DMS79 treated with DMSO at 0.1 percent for 48 hours (cell line): ENCODE measurements at places on chromosomes 12 and 14.

DNA sequence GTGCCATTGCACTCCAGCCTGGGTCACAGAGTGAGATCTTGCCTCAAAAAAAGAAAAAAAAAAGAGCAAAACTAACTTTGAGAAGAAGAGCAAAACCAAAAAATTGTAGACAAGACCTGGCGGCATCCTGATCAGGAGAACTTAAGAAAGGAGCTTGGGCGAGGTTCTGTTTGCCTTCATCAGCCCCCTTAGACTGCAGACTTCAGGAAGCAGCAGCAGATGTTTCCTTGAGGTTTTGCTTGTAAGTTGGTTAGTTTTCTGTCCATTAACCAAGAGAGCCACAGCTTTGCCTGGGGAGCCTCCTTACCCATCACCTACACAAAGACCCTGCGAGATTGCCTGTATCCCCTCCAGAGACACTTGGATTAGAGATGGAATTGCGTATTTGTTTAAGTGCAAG is 189.0 kb downstream of the AACS start:
- DNase-seq, result no peak

DNA sequence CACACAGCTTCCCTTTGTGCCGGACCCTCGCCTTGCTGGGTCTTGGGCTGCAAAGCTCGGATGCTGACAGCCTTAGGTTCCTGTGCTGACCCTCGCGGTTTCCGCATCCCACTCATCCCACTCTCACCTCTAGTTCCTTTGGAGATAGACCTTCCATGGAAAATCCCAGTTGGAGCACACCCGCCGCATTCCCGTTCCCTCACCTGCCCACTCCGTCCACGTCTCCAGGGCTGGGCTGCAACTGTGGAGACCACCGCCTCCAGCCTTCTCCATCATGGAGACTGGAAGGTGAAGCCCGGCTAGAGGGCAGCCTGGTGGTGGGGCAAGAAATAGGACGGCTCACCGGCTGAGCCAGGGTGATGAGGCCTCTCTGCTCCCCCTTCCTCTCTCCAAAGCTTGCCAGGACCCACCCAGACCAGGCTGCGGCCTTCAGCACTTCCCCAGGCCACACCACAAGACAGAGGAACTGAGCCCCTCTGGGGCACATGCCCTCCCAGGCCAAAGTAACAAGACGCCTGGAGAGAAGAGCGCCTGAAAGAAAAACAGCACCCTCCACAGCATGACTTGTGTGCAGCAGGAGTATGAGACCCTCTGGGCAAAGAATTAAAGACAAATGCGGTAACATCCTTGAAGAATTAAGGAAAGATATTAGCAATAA is 15.0 kb downstream of the TMEM121 start:
- no peak for DNase-seq

GRCh38 chr12:12791756-12792369 is 6.4 kb downstream of the APOLD1 start:
- peak; percentile 54 for DNase-seq

- DNase-seq, result no peak
Observed at GRCh38 chr12:52627395-52628110, 9.2 kb upstream of the KRT73 start.

- no peak for DNase-seq
Observed at GRCh38 chr12:68631227-68631626, 20.5 kb downstream of the RAP1B start.

GRCh38 chr12:3603576-3603975 is 112.6 kb downstream of the PRMT8 start:
- no peak for DNase-seq

GRCh38 chr12:69884386-69884785 is 59.4 kb downstream of the MYRFL start:
- DNase-seq, result no peak

- DNase-seq, result no peak
Observed at GRCh38 chr12:20646239-20646827, 48.8 kb upstream of the SLCO1C1 start.

DNA sequence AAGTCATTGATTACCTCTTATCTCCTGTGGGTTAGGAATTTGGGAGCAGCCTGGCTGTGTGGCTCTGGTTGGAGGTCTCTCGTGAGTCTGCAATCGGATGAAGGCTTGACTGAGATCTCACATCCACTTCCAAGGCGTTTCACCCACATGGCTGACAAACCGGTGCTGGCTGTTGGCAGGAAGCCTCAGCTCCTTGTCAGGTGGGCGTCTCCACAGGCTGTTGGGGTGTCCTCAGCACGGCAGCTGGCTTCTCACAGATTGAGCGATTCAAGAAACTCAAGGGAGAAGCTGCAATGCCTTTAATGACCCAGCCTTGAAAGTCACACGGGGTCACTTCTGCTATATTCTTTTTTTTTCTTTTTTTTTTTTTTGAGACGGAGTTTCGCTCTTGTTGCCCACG is 28.6 kb upstream of the CORO1C start:
- peak; percentile 65 for DNase-seq

DNA sequence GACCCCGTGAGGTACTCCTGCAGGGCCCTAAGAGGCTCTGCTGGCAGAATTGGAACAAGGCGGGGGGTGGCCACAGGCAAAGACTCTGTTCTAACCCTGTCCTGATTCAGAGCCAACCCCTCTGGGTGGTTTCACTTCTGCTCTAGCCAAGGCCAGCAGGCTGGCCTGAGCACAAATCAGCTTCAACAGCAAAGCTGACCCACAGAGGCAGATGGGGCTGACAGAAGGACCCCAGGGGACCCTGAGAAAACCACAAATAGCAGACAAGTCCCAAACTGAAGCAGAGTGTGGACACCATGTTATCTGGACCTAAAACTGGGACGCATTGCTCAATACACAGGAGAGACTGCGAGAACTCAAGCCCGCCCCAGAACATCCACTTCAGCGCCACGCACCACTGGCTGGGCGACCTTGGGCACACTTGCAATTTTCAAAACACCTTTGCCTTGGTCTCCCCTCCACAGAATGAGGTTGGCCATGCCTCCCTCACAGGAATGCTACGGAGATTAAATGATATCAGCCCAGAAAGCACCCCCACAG is 76.4 kb upstream of the DICER1 start:
- no peak for DNase-seq

DNA sequence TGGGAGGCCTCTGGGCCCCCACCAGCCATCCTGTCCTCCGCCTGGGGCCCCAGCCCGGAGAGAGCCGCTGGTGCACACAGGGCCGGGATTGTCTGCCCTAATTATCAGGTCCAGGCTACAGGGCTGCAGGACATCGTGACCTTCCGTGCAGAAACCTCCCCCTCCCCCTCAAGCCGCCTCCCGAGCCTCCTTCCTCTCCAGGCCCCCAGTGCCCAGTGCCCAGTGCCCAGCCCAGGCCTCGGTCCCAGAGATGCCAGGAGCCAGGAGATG is 729 bp upstream of the GAPDH start:
- no peak for DNase-seq

DNA sequence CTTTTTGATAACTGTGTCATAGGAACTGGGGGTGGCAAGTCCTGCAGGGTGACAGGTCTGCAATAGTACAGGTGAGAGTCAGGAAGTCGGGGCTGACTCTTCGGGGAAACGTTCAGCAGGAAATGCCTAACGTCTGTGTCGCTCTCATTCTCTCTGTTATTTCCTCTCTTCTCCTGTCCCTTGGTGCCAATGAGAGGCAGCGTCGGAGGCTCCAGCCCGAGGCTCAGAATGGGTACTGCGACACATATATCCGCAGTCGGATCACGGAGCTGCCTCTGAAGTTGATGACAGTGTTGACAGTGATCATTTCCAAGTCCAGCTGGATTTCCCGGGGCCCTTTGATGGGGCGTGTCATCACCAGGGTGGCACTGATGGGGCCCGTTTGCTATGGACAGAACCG is 2.7 kb upstream of the TC2N start:
- DNase-seq, result no peak

GRCh38 chr12:48954061-48954460 is 3.2 kb downstream of the ARF3 start:
- no peak for DNase-seq
